CD4-positive, CD25-positive, alpha-beta regulatory T cell (primary cell): ENCODE measurements at places on chromosomes 5 and 9. TPM values are rescaled to one million over a fixed set of nuclear protein-coding genes. Genes with fewer than 3 reads are reported as not detected.

Gene OR1J2
- polyA plus RNA-seq = not detected

Gene HTR1A
- polyA plus RNA-seq = not detected

Gene EHMT1
- polyA plus RNA-seq = 17.9 TPM

Gene KCTD16
- polyA plus RNA-seq = not detected
